ENCODE measurements at places on chromosomes 7 and 10.

GRCh38 chr10:3955955-3956617, 171.1 kb upstream of the KLF6 start:
- DNase-seq, result no peak

GRCh38 chr7:155831807-155832524, 19.7 kb upstream of the SHH start:
- no peak for DNase-seq

GRCh38 chr7:91089382-91089963, 174.8 kb upstream of the FZD1 start:
- peak; percentile 82 for DNase-seq

DNA sequence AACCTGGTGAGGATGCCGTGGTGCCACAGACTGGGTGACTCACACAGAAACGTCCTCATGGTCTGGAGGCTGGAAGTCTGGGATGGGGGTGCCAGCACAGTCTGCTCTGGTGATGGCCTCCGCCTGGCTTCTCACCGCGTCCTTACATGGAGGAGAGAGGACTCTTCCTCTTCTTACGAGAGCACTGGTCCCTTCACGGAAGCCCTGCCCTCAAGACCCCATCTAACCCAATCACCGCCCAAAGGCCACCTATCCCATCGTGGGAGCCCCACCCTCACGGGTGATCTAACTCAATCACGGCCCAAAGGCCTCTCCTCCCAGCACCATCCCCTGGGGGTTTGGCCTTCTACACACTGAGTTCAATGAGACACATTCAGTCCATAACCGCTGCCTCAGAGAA, 137.7 kb downstream of the PTPRN2 start:
- DNase-seq, result no peak

DNA sequence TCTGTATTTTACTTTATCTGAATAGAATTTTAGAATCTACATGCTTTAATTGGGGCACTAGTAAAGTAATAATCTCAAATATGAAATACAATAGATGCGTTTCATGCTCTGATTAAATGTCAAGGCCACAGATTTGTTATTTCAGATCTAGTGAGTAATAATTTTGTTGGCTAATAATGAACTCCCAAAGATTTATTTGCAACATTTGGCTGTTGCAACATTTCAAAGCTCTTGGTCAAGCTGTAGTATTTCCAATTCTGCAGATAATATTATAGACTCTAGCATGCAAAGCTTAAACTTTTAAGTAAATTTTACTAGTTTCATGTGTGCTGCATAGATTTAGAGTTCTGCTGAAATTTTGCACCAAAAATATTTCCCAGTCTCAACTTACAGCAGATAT, 16.7 kb downstream of the LRRN3 start:
- peak; percentile 67 for DNase-seq

DNA sequence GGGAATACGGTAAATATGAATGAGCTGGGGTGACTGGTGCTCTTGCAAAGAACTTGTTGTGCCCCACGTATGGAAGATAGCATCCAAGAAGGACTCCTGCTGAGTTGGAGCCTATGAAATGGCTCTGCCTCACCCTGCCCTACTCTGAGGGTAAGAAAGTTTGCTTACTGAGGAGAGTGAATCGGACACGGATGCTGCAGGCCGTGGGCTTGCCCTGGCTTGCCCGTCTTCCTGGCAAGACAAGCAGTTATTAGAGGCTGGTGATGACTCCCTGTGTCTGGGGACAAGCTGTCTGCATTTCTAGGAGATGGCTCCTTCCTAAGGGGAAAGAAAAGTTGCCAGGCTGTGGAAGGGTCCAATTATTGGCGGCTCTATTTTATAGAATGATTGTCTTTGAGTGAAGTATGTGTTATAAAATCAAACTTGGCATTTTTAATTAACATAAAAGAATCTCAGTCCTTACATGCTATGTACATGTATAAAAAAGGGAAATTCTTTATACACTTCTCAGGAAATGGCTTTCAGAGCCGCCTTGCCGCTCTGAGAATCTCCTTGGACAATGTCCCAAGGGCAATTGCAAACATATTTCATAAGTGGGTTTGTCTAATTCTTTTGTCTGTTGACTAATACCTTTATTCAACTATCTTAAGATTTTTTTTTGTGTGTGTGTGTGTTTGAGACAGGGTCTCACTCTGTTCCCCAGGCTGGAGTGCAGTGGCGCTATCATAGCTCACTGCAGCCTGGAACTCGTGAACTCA, 64.6 kb downstream of the CYP26A1 start:
- no peak for DNase-seq

- peak; percentile 61 for DNase-seq
Measured at GRCh38 chr10:6738112-6738768, 158.2 kb upstream of the PRKCQ start.

- no peak for DNase-seq
Measured at GRCh38 chr7:100621554-100621953, 9.2 kb downstream of the MOSPD3 start.

DNA sequence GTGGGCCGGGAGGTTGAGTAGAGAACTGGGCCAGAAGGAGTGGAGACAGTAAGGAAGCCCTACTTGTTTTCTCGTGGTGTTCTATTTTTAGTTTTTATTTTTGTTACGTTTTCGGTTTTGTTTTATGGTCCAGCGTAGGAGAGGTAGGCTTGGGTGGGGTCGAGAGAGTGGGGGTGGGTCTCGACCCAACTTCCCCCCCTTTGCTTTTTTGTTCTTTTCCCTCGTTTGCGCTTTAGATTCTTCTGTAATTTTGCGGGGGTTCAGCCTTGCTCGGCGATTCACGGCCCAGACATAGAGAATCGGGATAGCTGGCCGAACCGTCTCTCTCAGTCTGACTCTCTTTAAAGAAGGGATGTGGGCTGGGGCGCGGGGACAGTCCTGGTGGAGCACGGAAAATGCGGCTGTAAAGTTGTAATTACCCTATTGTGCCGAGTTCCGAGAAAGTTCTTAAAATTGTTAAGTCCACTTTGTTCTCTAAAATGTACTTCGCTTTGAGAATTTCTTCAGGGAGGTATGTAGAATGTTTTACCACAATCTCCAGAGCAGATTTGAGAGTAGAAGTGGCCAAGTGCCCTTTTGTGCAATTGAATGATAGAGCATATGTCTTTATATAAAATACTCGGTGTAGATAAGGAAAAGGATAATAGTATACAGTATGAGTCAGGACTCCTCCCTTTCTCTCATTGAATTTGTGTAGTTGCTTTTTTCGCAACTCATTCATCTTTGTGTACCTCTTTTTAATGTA, 816 bp downstream of the DMTF1 start:
- DNase-seq, result peak; percentile 65

DNA sequence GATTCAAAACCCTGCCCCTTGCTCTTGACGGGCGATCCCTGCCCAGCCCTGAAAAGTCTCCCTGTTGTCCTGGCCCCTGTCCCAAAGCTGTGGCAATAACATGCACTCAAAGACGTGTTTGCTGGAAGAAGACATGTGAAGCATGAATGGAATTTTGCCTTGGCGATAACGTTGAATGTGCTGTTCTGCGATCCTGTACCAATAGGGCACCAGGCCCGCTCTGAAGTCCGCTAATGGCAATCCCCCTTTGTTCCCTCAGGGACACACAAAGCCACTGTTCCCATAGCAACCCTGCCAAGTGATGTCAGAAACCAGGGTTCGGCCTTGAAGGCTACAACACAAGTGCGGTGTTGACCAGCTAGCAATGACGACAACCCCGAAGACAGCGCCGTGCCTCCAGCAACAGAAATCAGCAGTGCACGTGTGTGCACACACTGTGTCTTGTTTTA, 284.6 kb downstream of the KLF6 start:
- DNase-seq, result peak; percentile 41

DNA sequence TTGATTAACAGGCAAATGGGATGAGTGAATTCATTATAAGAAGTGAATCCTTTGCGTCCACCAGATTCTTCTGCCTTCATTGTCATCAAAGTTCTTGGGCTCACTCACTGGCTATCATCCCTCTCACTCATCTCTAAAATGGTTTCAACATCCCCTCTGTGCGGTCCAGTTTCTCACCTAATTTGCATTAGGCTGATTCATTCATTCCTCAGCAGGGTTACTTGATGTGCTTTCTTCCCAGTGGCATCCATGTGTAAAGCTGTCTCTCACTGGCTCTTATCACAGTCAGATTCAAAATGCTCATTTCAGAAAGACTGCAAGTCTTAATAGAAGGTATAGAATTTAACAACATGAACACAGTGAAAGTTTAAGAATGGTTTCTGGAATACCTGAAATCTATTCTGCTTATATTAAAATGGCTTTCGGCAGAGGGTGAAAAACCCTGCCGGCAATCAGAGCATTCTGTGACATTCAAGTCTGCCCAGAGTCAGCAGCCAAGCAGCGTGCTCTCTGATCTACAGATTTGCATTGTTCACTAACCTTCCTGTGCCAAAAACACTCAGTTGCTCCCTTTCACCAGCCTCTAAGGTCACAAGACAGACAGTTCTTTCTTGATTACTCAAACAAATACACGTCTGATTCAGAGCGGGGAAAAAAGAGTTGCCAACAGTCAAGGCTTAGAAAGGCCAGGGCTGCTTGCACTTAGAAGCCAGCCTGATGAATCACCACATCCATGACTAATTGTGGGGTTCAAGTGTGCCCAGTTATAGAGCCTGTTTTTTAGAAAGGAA, 106.7 kb downstream of the TES start:
- peak; percentile 97 for DNase-seq

DNA sequence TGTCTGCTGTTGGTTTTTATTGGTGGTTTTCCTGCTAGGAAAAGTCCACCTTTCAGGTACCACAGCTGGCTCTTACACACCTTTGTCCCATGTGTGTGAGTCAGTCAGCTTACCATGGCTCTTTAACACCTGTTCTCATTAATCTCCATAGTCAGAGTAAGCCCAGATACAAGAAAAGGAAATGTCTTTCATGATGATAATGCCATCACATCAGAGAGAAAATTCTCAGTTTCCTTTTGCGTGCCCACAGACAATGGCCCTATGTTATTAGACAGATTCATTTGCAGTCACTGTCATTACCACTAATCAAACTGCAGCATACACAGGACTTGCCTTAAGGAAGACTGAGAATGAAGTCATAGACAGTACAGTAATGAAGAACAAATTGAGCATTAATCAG, 1583.6 kb upstream of the LRRTM3 start:
- DNase-seq, result no peak

DNA sequence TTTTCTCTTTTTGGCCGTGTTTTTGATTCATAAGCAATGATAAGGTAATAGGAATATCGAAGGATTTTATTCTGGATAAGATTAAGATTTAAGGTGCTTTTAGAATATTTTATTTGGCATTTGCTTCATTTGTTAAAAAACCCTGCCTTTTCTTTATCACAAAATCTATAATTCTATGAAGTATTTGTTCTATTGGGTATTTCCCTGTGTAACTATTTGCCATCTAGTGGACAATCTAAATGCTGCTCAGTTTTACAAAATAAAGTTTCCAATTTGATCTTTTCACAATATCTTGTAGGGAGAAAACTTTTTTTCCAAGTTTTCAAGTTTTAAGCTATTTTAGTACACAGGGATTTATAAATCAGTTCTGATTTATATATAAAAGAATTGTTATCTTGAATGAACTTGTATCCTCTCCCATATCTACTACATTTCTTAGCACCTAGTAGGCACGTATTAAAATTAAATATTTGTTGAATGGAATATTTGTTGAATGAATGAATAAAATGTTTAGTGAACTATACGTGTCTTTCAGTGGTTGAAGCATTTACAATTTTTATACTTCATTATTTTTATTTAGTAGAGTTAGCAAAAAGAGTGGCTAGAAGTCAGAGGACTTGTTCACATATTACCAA, 26.5 kb downstream of the ANKRD7 start:
- peak; percentile 21 for DNase-seq

DNA sequence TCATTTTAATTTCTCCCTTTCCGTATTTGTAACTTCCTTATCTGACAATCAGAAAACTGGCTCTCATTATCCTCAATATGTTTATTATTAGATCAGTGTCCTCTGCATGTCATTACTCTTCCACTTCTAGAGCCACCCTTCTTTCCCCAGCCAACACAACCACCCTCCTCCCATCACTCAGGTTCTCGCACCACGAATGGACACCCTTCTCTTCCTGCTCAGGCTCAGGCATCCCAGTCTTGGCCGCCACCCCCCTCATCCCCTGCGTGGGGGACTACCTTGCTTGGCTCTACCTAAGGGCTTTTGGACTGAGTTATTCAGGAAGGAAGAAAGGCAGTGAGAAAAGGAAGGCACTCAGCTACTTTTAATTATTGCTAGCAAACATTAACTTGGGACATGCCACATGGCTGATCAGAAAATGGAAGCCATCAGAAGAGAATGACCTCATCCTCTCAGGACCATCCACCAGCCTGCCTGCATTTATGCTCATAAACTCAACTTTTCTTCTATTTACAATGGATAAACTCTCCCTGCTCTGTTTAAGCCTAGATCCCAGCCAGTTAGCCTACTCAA, 199.9 kb upstream of the PLXNA4 start:
- DNase-seq, result no peak

DNA sequence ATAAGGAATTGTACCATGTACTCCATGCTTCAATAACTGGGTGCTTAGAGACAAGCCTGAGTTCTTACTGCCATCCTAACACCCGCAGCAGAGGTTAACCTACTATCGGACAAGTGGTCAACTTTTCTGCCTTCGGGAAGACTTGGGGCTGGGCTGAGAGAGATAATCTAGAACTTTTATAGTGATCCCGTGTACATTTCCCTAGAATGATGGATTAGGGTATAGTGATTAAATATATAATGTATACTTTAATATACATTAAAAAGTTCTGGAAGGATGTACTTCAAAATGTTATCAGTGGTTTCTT, 12.2 kb upstream of the HNRNPF start:
- no peak for DNase-seq

- peak; percentile 49 for DNase-seq
Measured at GRCh38 chr10:46523962-46524471, 32.4 kb downstream of the GPRIN2 start.

DNA sequence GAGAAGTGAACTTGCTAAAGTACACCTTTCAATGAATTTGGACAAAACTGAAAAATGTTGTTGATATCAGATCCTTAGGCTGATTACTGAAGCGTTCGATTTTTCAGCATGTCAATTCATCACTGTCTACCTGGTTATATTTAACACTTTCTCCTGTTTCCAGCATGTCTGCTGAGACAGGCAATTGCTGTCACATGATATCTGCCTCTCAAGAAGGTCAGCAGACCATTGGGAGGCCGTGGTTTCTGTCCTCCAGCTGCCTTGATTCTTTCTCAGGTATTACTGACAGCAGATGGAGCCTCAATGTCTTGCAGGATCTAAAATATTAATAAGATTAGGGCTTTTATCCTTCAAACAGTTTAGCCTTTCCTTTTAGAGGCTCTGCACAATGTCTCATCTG, 127.5 kb downstream of the SNX10 start:
- DNase-seq, result no peak
